ENCODE measurements at places on chromosomes 6 and 20. TPM values are rescaled to one million over a fixed set of nuclear protein-coding genes. Genes with fewer than 3 reads are reported as not detected.

Gene EFCAB8
- total RNA-seq, result under 0.01 TPM

Gene ZC2HC1B
- not detected for total RNA-seq

Gene ULBP3
- 5.0 TPM for total RNA-seq

Gene ULBP2
- total RNA-seq, result 1.9 TPM

Gene PEX7
- 9.2 TPM for total RNA-seq
